Upper lobe of right lung (tissue), 1 donor: ENCODE measurements at places on chromosomes 3 and 15. TPM values are rescaled to one million over a fixed set of nuclear protein-coding genes. Genes with fewer than 3 reads are reported as not detected.

DNA sequence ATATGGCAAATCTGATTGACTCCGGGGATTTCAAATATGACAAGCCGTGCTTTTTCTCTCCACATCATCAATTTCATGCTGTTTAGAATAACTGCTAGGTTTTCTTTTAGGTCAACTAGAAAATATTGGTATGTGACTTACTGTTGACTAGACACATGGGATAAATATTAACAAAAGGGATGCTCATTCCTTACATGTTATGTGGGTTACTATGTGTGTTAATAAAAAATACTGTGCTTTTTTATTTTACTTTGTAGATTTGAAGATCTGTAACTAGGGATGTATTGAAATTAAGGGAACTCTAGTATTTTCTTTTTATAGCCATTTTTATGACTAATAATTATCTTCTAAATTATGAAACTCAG, 264.6 kb upstream of the COL8A1 start:
- DNase-seq, result no peak

- DNase-seq, result no peak
Observed at GRCh38 chr3:94311651-94312050, 248.8 kb downstream of the NSUN3 start.

- DNase-seq, result no peak
Observed at GRCh38 chr3:69259125-69259524, 126.8 kb downstream of the FRMD4B start.

ZIC1 gene
- total RNA-seq, result not detected
